ENCODE measurements at places on chromosomes 3 and 15. TPM values are rescaled to one million over a fixed set of nuclear protein-coding genes. Genes with fewer than 3 reads are reported as not detected.

The GPX1 gene
- total RNA-seq = 115 TPM

The ZWILCH gene
- total RNA-seq = 2.0 TPM

The MYL3 gene
- total RNA-seq = 7,440 TPM

The ZNF660 gene
- total RNA-seq = 1.1 TPM

The NMNAT3 gene
- 10.7 TPM for total RNA-seq

The ARGFX gene
- total RNA-seq = not detected

The EDEM1 gene
- 7.9 TPM for total RNA-seq

The CATSPER2 gene
- 1.2 TPM for total RNA-seq

The CCR4 gene
- total RNA-seq = not detected

- no peak overlapping the region for H3K4me3 ChIP-seq
- H3K27me3 ChIP-seq = no peaks in the 10 kb centered on the region
- H3K4me1 ChIP-seq = peaks cover 51% of the 10 kb centered on the region
- no peaks in the 10 kb centered on the region for H3K36me3 ChIP-seq
These were observed 47.1 kb downstream of the CRTC3 start for GRCh38 chr15:90576711-90577389.

DNA sequence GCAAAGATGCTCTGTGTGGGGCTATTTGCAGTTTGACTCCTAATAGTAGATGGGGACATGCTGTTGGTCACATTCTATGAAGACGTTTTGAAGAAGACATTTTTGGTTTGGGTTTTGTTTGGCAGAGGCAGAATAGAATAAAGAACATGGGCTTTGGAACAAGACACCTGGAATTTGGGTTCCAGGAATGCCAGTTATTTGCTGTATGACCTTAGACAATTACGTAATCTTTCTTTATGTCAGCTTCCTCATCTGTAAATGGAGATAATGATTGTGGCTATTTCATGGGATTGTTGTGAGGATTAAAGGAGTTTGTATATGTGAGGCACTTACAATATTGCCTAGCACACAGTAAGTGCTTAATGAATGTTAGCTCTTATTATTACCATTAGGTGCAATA, 91.6 kb downstream of the MESD start:
- no peak overlapping the region for H3K4me3 ChIP-seq
- peaks cover 29% of the 10 kb centered on the region for H3K4me1 ChIP-seq
- no peaks in the 10 kb centered on the region for H3K27me3 ChIP-seq
- no peak overlapping the region for H3K27ac ChIP-seq
- H3K36me3 ChIP-seq = peaks cover 12% of the 10 kb centered on the region
- DNase-seq = no peak

GRCh38 chr3:19467761-19468160, 319.5 kb downstream of the KCNH8 start:
- H3K36me3 ChIP-seq = no peaks in the 10 kb centered on the region
- DNase-seq = no peak
- no peak overlapping the region for H3K27ac ChIP-seq
- no peaks in the 10 kb centered on the region for H3K4me1 ChIP-seq
- H3K4me3 ChIP-seq = no peak overlapping the region
- H3K27me3 ChIP-seq = no peaks in the 10 kb centered on the region

- no peak overlapping the region for H3K27ac ChIP-seq
- no peak overlapping the region for H3K4me3 ChIP-seq
- no peaks in the 10 kb centered on the region for H3K36me3 ChIP-seq
- peaks cover 8% of the 10 kb centered on the region for H3K4me1 ChIP-seq
- no peaks in the 10 kb centered on the region for H3K27me3 ChIP-seq
These were observed 188.7 kb upstream of the NSMCE3 start for GRCh38 chr15:29458361-29458760.

GRCh38 chr3:63960048-63960711, 48.0 kb upstream of the SCAANT1 start:
- H3K36me3 ChIP-seq = no peaks in the 10 kb centered on the region
- no peaks in the 10 kb centered on the region for H3K27me3 ChIP-seq
- H3K4me1 ChIP-seq = peaks cover 41% of the 10 kb centered on the region
- DNase-seq = no peak

DNA sequence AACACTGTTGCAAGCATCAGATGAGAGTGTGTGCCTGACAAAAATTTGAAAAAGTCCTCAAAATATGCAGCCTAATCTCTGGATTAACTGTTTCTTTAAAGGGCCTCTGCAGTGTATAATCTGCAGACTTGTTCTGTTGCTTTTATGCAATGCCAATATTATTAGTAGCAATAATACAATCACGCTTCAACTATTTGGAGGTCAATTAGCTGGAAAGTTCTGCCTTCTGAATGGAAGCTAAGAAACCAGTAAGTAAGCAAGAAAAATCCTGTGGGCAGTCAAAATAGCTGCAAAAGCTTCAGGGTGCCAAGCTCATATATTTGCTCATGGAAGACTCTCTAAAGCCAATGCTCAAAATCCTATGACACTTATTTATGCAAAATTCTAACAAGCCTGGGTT, 153.2 kb upstream of the NR2F2 start:
- H3K4me3 ChIP-seq = no peak overlapping the region
- H3K36me3 ChIP-seq = no peaks in the 10 kb centered on the region
- no peak overlapping the region for H3K27ac ChIP-seq
- no peaks in the 10 kb centered on the region for H3K27me3 ChIP-seq
- DNase-seq = no peak
- H3K4me1 ChIP-seq = no peaks in the 10 kb centered on the region

DNA sequence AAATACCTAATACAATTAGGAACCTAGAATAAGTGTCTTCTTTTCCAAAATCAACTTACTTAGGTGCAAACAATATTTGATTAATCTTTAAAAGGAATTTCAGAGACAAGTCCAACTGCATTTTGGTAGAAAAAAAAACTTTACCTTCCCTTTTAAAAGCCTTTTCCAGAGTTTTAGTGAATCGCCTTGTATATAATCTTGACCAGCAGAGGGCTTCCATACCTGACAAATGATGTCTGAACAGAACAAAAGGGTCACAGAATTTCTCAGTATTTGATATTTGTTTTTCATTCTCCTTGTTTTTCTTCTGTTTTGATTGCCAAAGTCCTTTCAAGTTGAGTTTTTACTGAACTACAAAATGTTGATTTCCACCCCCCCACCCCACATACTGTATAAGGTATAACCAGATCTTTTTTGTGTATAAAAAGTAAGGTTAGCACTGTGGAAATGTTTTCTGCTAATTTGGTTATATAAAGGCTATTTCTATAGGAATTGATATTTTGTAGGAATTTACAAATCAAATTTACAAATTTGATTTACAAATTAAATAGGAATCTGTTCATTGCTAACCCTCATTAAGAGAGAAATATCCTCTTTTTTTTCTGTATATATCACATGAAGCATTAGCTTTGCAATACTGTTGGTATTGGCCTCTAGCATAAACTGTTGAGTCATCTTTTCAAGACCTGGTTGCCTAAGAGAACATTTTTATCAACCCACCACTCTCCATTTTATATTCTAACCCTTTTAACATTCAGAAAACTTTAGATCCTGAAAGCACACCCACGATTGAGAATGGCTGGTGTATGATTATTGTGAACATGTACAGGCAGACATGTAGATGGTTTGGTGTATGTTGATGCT, 464.1 kb upstream of the RARB start:
- no peaks in the 10 kb centered on the region for H3K27me3 ChIP-seq
- no peak overlapping the region for H3K27ac ChIP-seq
- H3K36me3 ChIP-seq = no peaks in the 10 kb centered on the region
- H3K4me1 ChIP-seq = peaks cover 5% of the 10 kb centered on the region
- DNase-seq = no peak

DNA sequence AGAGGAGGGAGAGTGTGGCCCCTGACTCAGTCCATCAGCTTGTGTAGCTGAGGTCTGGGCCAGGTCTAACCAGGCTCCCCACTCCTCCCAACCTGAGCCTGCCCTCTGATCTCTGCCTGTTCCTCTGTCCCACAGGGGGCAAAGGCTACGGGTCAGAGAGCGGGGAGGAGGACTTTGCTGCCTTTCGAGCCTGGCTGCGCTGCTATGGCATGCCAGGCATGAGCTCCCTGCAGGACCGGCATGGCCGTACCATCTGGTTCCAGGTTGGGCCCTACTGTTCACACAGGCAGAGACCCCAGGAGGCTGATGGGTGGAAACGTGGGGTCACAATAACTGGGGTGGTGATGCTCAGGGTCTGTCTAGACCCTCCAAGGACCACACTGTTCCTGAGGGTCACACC, 6.8 kb downstream of the NEIL1 start:
- no peaks in the 10 kb centered on the region for H3K27me3 ChIP-seq
- no peak overlapping the region for H3K4me3 ChIP-seq
- peaks cover 7% of the 10 kb centered on the region for H3K4me1 ChIP-seq
- H3K27ac ChIP-seq = no peak overlapping the region

DNA sequence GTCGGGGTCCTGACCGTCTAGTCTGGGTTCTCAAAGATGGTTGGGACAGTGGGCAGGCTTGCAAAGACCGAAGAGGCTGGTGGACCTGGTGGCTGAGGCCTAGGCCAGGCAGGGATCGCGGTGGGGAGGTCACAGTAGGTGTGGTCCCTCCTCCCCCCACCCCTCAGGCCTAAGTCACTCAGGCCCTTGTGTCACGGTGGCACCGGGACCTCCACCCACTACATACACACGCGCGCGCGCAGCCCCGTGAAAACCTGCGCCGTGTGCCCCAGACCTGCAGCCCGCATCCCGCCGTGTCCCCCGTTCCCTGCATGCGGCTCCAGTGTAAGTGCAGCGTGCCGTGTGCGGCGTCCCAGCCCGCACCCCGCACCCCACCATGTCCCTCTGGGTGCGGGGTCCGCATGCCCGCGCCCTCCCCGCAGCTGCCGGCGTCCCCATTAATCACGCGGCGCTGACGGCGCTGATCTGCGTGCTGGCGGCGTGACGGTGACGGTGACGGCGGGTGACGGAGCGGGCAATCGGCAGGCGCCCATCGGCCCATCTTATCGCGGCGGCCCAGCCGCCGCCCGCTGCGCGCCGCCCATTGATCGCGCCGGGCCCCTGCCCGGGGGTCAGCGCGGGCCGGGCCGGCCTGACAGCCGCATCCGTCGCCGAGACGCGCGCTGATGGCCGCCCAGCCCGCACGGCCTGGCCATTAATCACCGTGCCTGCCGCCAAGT, 24.4 kb downstream of the SEC61A1 start:
- H3K36me3 ChIP-seq = peaks cover 16% of the 10 kb centered on the region
- no peaks in the 10 kb centered on the region for H3K27me3 ChIP-seq
- peaks cover 78% of the 10 kb centered on the region for H3K4me1 ChIP-seq
- peak; percentile 55 for DNase-seq
- H3K4me3 ChIP-seq = peak overlapping the region; percentile 73
